ENCODE measurements at places on chromosomes 7 and 10. TPM values are rescaled to one million over a fixed set of nuclear protein-coding genes. Genes with fewer than 3 reads are reported as not detected.

The ACSM6 gene
- not detected for total RNA-seq

The LRRD1 gene
- 0.19 TPM for total RNA-seq

The RRP12 gene
- total RNA-seq, result 61.9 TPM

The MRLN gene
- 0.74 TPM for total RNA-seq

The AGR3 gene
- total RNA-seq, result not detected

The ADAMTS14 gene
- 0.19 TPM for total RNA-seq

The ASIC3 gene
- 9.7 TPM for total RNA-seq

The SH2D4B gene
- 0.11 TPM for total RNA-seq

The UBTD1 gene
- 1.7 TPM for total RNA-seq

The C7orf57 gene
- 0.95 TPM for total RNA-seq

The HECW1 gene
- not detected for total RNA-seq

The RNF32 gene
- total RNA-seq, result 1.3 TPM

The SLC13A1 gene
- not detected for total RNA-seq

The KAZALD1 gene
- total RNA-seq, result 0.45 TPM

The C7orf33 gene
- total RNA-seq, result not detected

The NEUROD6 gene
- total RNA-seq, result not detected

The INA gene
- total RNA-seq, result 0.13 TPM

The LRIT2 gene
- not detected for total RNA-seq

The TBATA gene
- not detected for total RNA-seq

The CPA4 gene
- 4.1 TPM for total RNA-seq
